Tibial nerve (tissue), 4 donors: ENCODE measurements at places on chromosomes 6 and 20. TPM values are rescaled to one million over a fixed set of nuclear protein-coding genes. Genes with fewer than 3 reads are reported as not detected.

The NCOA6 gene
- 24.9 TPM for total RNA-seq

The GSTA3 gene
- not detected for total RNA-seq

The PAX1 gene
- not detected for total RNA-seq

The SFTA2 gene
- not detected for total RNA-seq

The JPH2 gene
- 5.5 TPM for total RNA-seq

The PI16 gene
- total RNA-seq, result 17.4 TPM

The PLG gene
- total RNA-seq, result 2.5 TPM

DNA sequence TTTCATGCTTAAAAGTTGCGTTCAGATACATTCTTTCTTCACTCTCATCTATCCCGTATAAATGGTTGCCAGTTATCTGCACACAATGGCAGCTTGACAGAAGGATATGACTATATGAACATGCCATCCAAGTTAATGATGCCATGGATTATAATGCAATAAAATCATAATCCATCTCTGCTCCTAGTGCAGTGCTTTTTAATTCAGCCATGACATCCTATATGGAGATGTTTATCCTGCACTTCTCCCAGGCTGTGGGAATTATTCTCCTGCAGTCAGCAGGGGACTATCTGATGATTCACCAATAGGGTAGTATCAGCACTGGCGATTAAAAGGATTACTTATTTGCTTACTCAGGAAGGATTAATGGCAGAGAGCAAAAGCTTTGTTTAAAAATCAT lies 273.8 kb downstream of the SAMD5 start:
- H3K27me3 ChIP-seq, result no peaks in the 10 kb centered on the region
- DNase-seq, result no peak
- no peaks in the 10 kb centered on the region for H3K36me3 ChIP-seq
- H3K4me3 ChIP-seq, result no peak overlapping the region
- no peak overlapping the region for H3K27ac ChIP-seq

DNA sequence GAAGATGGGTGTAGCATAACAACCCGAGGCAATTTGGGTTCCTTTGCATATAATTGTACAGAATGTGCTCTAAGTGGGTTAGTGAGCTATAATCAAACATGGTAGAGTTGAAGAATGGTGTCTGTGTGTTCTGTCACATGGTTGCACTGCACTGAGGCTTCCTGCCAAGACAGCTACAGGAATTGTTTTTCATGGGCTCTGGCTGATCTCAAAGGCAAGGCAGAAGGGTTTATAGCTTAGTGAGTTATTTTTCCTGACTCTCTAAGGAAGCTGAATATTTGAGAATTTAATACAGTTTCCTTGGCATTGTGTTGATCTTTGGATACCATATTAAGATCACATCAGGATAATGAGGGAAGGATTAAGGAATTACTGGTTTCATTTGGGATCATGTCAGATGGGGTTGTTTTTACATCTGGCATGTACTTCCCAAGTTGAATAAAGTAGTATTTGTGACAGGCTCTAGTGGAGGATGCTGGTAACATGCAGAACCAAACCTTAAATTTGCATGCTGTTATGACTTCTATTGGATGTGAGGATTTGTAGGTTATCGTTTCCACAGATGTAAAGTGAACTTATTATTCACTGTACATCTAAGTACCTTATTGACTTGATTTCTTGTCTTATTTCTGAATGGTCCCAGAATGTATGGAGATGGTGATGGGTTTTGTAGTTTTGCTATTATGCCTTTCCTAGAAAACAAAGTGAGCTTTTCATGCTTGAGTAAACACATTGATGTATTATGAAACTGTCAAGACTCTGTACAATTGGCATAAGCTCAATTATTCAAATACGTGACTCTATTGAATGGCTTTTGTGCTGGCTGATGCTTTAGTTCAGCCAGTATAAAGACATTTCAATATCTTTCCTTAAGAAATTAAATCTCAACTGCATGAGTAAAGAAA lies 43.3 kb downstream of the LRRC1 start:
- H3K4me3 ChIP-seq, result no peak overlapping the region
- H3K36me3 ChIP-seq, result peaks cover 5% of the 10 kb centered on the region
- no peaks in the 10 kb centered on the region for H3K4me1 ChIP-seq
- H3K27ac ChIP-seq, result peak overlapping the region; percentile 68
- DNase-seq, result no peak

GRCh38 chr6:64220801-64221200 lies 585.2 kb downstream of the PHF3 start:
- no peaks in the 10 kb centered on the region for H3K4me1 ChIP-seq
- H3K27ac ChIP-seq, result no peak overlapping the region
- no peak overlapping the region for H3K4me3 ChIP-seq
- no peak for DNase-seq

- H3K27me3 ChIP-seq, result no peaks in the 10 kb centered on the region
- H3K4me3 ChIP-seq, result no peak overlapping the region
- peaks cover 64% of the 10 kb centered on the region for H3K4me1 ChIP-seq
- no peaks in the 10 kb centered on the region for H3K36me3 ChIP-seq
- peak; percentile 68 for DNase-seq
- peak overlapping the region; percentile 91 for H3K27ac ChIP-seq
These were observed 54.6 kb downstream of the LYRM4 start for GRCh38 chr6:5205877-5206850.

DNA sequence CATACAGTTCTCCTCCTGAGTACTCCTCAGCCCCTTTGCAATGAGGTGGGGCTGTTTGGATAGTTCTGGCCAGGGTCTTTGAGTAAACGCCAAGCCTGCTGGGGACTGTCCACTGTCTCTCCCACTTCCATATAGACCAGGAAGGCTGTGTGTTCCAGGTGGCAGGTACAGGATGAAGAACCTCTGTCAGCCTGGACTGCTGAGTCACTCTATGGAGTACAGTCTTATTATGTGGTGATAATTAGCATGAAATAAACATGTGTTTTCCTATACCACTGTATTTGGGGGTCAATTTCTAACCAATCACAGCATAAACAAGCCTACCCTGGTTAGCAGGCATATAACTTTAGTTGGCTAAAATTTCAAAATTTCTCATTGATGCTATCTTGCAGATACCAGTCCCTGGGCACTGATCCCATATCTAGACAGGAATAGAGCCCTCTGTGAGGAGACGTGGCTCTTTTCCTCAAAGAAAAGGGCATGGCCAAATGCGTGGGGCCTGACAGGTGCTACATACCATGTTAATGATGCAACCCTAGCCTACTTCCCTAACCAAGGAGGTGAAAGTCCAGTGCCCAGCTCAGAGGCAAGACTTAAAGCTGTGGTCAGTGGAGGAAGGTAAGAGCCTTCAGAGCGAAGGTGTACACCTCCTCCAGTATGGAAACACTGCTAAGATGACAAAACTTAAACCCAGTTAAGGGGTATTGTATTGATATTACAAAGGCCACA lies 4.5 kb upstream of the ALDH8A1 start:
- no peaks in the 10 kb centered on the region for H3K27me3 ChIP-seq
- no peak overlapping the region for H3K27ac ChIP-seq
- H3K36me3 ChIP-seq, result no peaks in the 10 kb centered on the region
- H3K4me1 ChIP-seq, result no peaks in the 10 kb centered on the region
- no peak for DNase-seq

DNA sequence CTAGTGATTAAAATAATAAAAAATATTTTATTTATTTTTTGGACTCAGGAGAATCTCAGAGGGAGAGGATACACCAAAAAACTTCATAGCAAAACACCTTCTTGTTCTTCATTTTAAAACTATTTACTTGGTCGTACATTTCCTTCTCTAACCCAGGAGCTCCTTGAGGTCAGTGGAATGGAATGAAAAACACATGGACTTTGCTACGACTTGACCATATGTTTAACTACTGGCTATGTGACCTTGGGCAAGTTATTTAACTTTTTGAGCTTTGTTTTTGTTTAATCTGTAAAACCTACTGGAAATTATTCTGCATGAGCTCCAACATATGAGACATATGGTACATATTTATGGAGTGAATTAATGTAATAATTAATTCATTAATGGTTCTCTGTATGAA lies 1005.5 kb upstream of the CITED2 start:
- H3K4me3 ChIP-seq, result no peak overlapping the region
- no peaks in the 10 kb centered on the region for H3K4me1 ChIP-seq
- no peak for DNase-seq

GRCh38 chr6:127328043-127328609 lies 15.3 kb downstream of the ECHDC1 start:
- H3K36me3 ChIP-seq, result no peaks in the 10 kb centered on the region
- H3K27ac ChIP-seq, result no peak overlapping the region
- H3K4me1 ChIP-seq, result no peaks in the 10 kb centered on the region
- no peak overlapping the region for H3K4me3 ChIP-seq
- no peaks in the 10 kb centered on the region for H3K27me3 ChIP-seq

DNA sequence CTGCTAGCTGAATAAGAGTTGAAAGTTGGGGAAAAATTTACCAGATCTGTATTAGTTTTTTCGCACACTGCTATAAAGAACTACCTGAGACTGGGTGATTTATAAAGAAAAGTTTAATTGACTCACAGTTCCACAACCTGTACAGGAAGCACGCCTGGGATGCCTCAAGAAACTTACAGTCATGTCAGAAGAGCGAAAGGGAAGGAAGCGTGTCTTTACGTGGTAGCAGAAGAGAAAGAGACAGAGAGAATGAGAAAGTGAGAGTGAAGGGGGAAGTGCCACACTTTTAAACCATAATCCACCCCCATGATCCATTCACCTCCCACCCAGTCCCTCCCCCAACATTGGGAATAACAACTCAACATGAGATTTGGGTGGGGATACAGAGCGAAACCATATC lies 79.6 kb downstream of the KHDC1L start:
- H3K27ac ChIP-seq, result no peak overlapping the region
- DNase-seq, result no peak
- no peak overlapping the region for H3K4me3 ChIP-seq

DNA sequence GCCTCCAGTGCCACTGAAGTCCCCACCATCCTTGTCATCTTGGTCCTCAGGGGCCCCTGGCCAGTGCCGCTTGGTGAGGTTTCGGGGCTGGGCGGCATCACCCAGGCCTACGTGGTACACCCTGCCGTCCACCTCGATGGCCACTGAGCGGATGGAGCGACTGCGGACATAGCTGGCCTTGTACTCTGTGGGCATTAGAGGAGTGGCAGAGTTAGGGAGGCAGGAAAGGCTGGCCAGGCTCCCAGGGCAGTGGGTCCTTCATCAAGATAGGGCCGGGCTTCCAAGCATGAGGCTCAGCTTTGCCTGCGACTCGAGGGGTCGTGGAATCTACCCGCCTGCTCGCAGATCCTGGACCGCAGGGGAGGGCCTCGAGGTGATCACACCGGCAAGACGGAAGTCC lies 119.0 kb downstream of the SULF2 start:
- H3K27me3 ChIP-seq, result no peaks in the 10 kb centered on the region
- peaks cover 12% of the 10 kb centered on the region for H3K4me1 ChIP-seq
- no peak overlapping the region for H3K4me3 ChIP-seq
- DNase-seq, result no peak
- peaks cover 40% of the 10 kb centered on the region for H3K36me3 ChIP-seq
- H3K27ac ChIP-seq, result no peak overlapping the region

GRCh38 chr6:146874278-146875018 lies 275.7 kb downstream of the ADGB start:
- no peaks in the 10 kb centered on the region for H3K27me3 ChIP-seq
- no peaks in the 10 kb centered on the region for H3K36me3 ChIP-seq
- H3K4me1 ChIP-seq, result no peaks in the 10 kb centered on the region
- no peak for DNase-seq
- H3K4me3 ChIP-seq, result no peak overlapping the region

DNA sequence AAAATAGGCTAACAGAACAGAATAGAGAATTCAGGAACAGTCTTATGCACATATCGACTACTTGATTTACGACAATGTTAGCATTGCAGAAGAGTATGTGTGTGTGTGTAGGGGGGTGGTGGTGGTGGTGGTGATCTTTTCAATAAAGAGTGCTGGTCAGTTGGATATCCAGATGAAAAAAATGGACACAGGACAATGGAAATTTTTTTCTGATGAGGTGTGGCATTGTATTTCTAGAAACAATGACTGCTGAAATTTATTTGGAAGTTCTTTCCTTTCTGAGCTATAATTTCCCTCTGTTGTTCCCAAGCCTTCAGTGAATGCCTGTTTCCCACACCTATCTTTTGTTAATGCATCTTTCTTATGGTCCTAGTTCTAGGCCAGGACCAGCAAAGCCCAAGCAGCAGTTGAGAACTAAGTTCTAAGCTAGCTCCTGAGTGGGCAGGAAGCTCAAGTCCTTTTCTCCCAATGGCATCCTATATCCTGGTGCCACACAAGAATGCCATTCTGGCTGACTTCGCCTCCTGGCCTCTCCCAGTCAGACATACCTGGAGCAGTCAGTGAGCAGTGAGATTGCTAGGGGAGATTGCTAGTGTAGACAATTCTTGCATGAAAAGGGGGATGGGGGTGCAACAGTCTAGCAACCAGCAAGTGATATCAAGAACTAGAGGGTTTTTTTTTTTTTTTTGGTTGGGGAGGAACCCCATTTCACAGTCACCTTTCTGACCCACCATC lies 1.2 kb upstream of the TOX2 start:
- no peak for DNase-seq
- H3K4me1 ChIP-seq, result peaks cover 17% of the 10 kb centered on the region
- H3K27ac ChIP-seq, result no peak overlapping the region
- no peaks in the 10 kb centered on the region for H3K36me3 ChIP-seq
- no peak overlapping the region for H3K4me3 ChIP-seq
- H3K27me3 ChIP-seq, result peaks cover 33% of the 10 kb centered on the region

DNA sequence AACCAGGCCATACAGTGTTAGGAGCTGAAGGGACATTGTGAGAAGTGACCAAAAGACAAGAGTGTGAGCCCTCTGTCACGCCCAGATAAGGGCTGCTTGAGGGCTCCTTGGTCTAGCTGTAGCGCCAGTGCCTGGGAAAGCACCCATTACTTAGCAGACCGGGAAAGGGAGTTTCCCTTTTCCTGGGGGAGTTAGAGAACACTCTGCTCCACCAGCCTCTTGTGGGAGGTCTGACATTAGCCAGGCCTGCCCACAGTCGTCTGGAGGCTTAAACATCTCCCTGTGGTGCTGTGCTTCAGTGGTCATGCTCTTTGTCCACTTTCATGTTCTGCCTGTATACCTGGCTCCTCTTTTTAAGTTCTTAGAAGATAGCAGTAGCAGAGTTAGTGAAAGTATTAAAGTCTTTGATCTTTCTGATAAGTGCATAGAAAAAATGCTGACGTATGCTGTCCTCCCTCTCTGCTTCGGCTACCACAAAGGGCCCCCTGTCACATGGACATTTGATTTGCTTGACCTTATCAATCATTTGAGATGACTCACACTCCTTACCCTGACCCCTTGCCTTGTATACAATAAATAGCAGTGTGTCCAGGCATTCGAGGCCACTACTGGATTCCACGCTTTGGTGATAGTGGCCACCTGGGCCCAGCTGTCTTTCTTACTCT lies 201.5 kb upstream of the ECI2 start:
- no peaks in the 10 kb centered on the region for H3K27me3 ChIP-seq
- H3K4me3 ChIP-seq, result no peak overlapping the region
- H3K4me1 ChIP-seq, result no peaks in the 10 kb centered on the region

- no peak overlapping the region for H3K4me3 ChIP-seq
- peaks cover 7% of the 10 kb centered on the region for H3K4me1 ChIP-seq
- H3K27ac ChIP-seq, result no peak overlapping the region
- no peak for DNase-seq
- H3K27me3 ChIP-seq, result no peaks in the 10 kb centered on the region
- no peaks in the 10 kb centered on the region for H3K36me3 ChIP-seq
These were observed 25.3 kb downstream of the MAPK13 start for GRCh38 chr6:36155662-36156061.
